H4 (cell line): ENCODE measurements at places on chromosomes 11 and 22. TPM values are rescaled to one million over a fixed set of nuclear protein-coding genes. Genes with fewer than 3 reads are reported as not detected.
A peak's percentile ranks its signal among the peaks of the same experiment; 100 is the strongest.

Gene RTN4R
- 3.2 TPM in 2 replicates for total RNA-seq

Gene KRTAP5-7
- not detected in 2 replicates for total RNA-seq

DNA sequence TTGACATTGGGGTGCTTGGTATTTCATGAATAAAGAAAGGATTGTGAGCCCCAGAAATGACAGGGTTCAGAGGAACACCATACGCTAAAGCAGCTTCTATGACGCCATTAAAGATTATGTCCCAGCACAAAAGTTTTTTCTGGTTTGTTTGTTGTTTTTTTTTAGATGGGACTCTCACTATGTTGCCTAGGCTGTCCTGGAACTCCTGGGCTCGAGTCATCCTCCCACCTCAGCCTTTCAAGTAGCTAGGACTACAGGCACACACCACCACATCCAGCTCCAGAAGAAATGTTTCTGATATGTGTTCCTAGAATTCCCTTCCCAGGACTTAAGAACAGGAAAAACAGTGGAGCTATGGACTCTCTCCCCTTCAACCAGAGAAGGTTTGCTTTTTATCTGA lies 2.6 kb upstream of the RHOG start:
- DNase-seq = no peak

GRCh38 chr11:78542007-78542406 lies 32.7 kb downstream of the NARS2 start:
- no peak for DNase-seq

DNA sequence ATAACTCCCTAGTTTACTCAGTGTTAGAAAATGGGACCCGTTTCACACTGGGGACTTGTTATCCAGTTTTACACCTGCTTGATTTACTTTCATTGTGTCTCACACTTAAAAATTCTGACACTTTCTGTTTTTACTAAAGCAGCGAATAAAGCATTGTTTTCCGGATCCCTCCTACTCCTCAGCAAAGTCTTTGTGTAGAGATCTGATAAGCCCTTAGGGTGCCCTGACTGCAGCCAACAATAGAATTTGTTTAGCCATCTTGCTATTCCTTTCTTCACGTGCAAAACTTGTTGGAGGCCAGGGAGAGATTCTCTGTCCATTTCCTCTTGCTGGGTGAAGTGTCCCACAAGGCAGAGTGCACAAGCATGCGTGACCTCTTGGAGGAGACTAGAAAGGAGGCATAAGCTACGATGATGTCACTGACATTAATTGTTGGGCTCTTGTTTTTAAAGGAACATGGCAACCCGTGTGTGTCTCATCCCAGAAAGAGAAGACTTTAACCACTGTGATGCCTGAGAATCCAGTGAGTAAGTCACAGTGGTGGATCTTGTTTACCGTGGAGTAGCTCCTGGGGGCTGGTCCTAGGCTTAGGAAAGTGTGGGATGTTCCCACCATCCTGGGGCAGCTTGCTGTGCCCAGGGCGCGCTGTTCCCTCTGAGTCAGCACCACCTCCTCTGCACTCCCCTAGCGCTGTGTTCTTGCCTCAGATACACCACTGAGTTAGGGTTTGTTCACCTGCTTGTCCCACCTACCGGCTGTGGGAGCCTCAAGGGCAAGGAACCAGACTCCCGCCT lies 27.7 kb downstream of the MICAL2 start:
- peak; percentile 75 for DNase-seq

GRCh38 chr11:15930442-15931025 lies 425.8 kb downstream of the SOX6 start:
- no peak for DNase-seq

GRCh38 chr22:39459681-39460080 lies 2.9 kb downstream of the MGAT3 start:
- no peak for DNase-seq

DNA sequence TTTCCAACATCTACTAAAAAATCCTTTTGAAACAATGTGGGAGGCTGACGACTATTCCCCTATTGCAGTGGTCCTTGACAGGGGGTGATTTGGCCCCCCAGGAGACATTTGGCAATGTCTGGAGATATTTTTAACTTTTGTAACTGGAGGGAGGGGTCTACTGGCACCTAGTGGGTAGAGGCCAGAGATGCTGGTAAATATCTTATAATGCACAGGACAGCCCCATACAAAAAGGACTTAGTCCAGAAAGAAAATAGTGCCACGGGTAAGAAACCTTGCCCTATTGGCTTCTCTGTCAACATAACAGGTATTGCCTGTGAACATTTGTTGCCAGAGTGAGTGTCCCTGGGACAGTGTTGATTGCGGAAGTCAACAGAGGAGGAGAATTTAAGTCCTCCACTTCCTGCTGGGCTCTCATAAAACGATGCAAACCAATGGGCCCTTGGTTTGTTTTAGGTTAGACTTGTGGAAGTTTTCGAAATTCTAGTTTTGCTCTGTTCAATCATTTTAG lies 101.6 kb downstream of the MAML2 start:
- DNase-seq = no peak

DNA sequence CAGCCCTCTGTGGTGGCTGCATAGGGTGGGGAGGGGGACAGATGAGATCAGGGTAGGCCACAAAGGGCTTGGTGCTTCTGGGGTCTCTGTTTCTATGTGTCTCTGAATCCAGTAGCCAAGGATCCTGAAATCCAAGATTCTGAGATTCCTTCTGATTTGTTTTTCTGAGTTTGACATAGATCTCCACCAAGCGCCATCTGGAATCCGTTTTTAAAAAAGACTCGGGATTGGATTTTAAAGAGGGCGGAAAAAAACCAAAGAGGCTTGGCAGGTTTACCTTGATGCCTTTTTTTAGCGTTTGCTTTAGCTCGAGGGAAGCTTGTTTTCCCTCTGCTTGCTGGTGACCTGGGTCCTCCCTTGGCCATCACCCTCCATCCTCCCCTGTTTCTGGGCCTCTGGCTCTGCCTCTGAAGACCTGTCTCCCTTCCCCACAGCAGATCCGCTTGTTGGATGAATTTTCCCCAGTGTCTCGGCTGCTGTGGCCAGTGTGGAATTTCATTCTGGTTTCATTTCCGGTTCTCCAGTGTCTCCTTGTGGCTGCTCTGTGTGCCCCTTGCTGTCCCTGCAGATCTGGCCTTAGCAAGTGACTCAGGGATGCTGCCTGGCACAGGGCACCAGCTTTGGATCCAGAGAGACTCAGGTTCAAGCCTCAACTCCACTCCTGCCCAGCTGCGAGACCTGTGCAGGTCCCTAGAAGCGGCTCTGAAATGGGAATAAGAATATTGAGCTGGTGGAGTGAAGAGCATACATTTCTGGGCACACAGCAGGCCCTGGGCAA lies 15.1 kb downstream of the SYNGR1 start:
- DNase-seq = no peak

DNA sequence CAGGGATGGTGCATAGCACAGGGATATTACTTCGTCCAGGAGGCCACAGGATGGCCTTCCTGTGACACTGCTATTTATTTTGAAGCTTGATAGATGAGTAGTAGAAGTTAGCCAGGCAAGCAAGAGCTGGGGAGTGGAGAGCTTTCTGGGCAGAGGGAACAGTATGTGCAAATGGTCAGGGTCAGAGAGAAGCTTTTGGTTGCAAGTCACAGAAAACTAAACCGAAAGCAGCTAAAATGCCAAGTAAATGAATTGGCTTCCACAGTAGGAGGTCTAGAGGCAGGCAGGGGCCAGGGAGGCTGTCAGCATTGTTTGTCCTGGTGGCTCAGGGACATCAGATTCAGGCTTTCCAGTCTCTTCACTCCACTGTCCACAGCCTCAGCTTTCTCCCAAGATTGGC lies 247.5 kb downstream of the GRIK4 start:
- DNase-seq = no peak

DNA sequence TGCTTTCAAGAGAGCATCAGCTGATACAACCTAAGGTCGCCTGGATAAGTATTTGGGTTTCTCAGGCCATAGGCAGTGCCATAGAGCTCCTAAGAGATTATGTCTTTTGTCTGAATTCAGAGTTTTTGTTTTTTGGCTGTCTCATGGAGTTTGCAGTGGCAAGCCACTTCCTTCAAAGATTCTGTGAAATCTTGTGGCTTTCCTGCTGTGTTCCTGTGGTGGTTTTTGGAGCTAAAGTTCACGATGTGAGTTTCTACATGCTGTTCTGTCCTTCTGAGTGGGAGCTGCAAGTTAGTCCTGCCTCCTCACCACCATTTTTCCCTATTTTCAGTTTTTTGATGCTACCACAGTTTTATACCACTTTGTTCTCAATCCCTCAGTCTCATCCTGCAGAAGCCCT lies 111.4 kb downstream of the COMMD9 start:
- no peak for DNase-seq

GRCh38 chr11:47924184-47924691 lies 56.1 kb upstream of the PTPRJ start:
- DNase-seq = peak; percentile 74
